ENCODE measurements at places on chromosomes 4 and X.

- no peak for DNase-seq
These were observed 520.1 kb upstream of the FRG1 start for GRCh38 chr4:189420572-189420971.

GRCh38 chr4:106048250-106048971 lies 153.1 kb downstream of the NPNT start:
- no peak for DNase-seq

- no peak for DNase-seq
These were observed 14.0 kb upstream of the SHROOM4 start for GRCh38 chrX:50827996-50828395.

- no peak for DNase-seq
These were observed 152.2 kb upstream of the PPARGC1A start for GRCh38 chr4:24042094-24042493.

DNA sequence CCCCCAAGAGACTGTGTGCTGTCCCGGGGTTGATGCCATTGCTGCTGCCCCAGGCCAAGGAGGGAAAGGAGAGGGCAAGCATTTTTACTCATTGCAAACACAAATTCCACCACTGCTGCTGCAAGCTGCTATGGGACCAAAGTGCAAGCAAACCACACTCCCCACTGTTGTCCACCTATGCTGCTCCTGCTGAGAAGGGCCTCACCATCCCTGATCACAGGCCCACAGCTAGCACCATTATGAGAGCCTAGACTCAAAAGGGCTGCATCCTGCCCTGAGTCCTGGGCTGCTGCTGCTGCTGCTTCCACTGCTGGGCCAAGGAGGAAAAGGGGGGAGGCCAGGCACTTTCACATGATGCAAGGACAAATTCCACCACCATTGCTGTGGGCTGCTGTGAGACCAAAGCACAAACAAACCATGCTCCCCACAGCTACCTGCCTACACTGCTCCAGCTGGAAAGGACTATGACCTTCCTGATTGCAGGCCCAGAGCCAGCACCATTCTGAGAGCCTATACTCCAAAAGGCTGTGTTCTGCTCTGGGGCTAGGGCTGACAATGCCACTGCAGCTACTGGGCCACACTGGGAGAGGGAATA lies 218.2 kb upstream of the ZCCHC13 start:
- DNase-seq, result no peak

DNA sequence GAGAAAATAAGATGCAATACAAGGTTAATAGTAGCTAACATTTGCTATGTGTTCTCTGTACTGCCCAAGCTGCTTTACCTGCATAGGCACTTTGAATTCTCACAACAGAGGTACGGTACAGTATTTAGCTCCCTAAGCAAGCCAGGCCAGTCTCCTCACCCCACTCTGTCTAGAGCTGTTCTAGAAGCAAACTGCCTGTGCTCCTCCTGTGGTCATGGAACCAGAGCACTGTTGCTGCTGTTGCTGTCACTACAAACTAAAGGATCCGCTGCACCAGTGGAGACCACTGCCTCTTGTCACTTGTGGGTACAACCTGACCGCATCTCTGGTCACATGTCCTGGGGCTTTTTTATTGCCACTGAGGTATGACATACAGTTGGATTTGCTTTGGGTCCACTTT lies 19.6 kb downstream of the ZNF330 start:
- no peak for DNase-seq

GRCh38 chr4:76960014-76960413 lies 10.5 kb downstream of the SEPTIN11 start:
- DNase-seq, result no peak

GRCh38 chr4:32169841-32170240 lies 1449.7 kb downstream of the PCDH7 start:
- DNase-seq, result no peak

- DNase-seq, result no peak
These were observed 53.0 kb downstream of the MSN start for GRCh38 chrX:65720381-65720964.

All from NCI-H1417 treated with DMSO at 0.1 percent for 48 hours (cell line).